Endothelial cell of umbilical vein (primary cell): ENCODE measurements at places on chromosomes 6 and 20.

DNA sequence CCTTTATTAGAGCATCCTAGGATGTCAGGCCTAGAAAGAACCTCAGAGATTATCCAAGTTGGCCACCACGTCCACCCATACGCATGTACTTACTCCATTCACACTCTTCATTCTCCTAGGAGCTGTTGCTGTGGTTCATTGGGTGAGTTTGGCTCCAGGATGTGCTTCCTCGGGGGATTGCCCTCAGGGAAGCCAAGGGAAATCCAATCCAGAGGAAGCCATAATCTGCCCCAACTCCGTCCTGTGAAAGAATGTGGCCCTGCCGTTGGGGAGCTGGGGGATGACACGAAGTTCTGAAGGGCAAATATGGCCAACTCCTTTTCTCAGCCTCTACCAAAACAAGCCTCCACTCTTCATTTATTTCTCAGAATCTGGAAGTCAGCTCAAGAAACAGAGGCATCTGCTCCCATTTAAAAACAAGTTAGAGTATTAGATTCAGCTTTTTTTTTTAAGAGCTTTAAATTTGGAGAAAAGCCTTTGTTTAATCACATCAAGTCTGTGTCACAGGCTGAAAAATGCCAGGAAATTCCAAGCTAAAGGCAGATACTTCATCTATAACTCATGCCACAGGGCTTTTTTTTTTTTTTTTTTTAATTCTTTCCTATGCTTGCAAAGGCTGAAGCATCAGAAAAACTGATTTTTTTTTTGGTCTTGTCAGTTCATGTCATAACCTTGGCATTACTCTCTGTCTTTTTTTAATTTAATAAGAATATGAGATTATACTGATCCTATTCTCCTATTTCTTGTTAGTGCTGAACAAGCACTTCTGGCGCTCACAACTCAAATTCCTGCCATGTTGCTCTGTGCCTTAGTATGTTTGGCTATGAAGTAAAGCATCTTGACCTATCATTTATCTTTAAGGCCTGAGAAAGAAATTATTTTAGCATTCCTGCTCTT lies 480.9 kb upstream of the MARCKS start:
- DNase-seq: peak; percentile 56

GRCh38 chr6:102525336-102525735 lies 1131.8 kb downstream of the GRIK2 start:
- no peak for DNase-seq

DNA sequence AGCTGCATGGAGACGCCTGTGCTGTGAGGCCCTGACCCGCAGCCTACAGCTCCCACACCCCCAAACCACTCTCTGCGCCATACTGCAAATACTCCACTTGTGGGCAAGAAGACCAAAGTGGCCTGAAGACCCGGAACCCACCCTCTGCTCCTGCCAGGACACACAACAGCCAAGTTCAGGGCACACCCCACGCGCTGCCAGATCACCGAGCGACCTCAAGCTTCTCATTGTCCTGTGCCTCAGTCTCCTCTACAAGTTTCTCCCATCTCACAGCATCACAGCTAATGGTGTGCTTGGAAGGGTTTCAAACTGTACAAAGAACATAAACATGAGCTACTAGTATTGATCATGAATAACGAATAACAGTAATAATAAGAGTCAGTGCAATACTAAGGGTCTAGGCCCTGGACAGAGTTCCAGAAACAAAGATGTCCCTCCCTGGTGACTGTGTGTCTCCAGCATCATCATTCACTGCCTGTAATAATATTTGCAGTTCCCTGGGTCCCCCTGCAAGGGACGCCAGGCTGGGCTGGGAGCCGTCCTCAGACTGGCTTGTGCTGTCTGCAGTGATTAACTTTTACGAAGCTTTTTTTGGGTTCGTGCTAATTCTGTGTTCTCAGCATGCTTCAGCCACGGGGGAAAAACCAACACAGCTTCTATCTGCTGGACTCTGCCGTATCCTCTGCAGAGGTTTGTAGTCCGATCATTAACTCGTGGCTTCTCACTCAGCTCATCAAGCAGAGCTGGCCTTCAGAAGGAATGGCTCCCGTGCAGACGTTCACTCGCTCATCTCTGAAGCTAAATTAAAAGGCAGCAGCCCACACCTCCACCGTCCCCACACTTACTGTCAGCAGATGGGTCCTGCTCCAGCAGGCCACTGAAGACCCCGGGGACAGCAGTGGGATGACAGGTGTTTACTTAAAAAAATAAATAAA lies 81.6 kb upstream of the MPC1 start:
- DNase-seq: no peak

DNA sequence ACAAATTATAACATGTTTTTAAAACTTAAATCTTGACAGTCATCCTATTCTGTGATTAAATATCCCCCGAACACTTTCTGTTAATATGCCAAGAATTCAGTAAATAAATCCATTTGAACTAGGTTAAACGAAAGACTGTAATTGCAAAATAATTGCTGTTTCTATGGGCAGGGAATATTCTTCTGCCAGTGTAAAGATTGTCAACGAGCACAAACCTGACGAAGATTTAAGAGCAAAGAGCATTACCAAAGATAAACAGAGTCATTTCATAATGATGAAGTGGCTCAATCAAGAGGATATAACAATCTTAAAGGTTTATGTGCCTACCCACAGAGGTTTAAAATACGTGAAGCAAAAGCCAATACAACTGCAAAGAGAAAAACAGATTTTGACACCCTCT lies 76.3 kb upstream of the ADGRG6 start:
- DNase-seq: no peak

- no peak for DNase-seq
Observed at GRCh38 chr20:32858189-32858588, 534 bp upstream of the EFCAB8 start.

- peak; percentile 58 for DNase-seq
Observed at GRCh38 chr20:47355489-47356219, 845 bp downstream of the ZMYND8 start.

DNA sequence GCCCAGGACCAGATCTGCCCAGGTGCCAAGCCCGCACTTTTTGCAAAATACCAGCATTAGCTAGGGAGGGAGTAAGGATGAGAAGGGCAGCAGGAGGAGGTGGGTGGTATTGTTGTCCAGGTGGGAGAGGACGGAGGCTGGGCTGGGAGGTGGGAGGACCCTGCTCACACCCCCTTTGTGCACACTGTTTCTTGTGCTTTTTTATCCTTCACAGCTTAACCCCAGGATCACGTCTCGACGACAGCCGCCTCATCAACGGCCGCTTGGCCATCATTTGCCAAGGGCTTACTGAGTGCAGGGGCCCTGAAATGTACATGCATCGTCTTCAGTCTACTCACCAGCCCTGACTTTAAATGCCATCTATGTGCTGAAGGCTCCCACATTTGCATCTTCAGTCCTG lies 12.1 kb upstream of the TGM2 start:
- DNase-seq: no peak

DNA sequence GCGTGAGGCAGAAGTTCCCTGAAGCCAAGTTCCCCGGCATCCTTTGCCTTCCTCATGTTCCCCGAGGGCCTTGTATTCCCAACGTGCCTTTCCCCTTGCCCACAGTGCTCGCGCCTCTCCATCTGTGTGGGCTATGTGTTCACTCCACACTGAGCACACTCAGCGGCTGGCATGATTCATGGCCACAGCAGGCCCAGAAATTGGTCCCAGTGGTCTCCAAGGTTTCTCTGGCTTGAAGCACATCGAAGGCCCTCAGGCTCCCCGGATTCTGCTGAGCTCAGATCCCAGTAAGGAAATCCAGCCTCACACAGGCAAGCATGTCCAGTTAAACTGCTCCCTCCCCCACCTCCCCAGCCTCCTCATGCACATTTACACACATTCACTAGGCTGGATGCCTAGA lies 123.6 kb downstream of the ISM1 start:
- DNase-seq: no peak

GRCh38 chr6:9172096-9172495 lies 736.8 kb upstream of the SLC35B3 start:
- no peak for DNase-seq

DNA sequence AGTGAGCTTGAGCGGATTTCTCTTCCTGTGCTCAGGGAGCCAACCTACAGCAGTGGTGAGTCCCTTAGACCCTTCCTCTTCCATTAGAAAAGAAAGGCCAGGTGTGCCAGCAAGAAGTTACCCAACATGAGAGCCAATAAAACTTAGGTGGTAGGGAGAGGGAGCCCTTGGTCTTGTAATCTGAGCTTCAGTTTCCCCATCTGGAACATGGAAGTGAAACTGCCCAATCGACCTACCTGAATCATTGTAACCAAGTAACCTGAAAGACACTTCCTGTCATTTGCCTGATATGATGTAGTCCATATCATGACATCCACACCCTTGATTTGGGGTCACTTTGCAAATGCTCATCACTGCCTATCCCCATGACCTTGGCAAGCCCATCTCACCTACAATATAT lies 66.4 kb downstream of the MDGA1 start:
- no peak for DNase-seq

- DNase-seq: no peak
Observed at GRCh38 chr6:159321267-159321666, 152.1 kb downstream of the FNDC1 start.

GRCh38 chr6:48626421-48626820 lies 515.4 kb upstream of the PTCHD4 start:
- no peak for DNase-seq

GRCh38 chr20:7180256-7181045 lies 413.0 kb downstream of the BMP2 start:
- DNase-seq: no peak

- DNase-seq: peak; percentile 19
Observed at GRCh38 chr6:44630125-44631028, 242.9 kb downstream of the CDC5L start.

- DNase-seq: no peak
Observed at GRCh38 chr6:26347699-26348098, 17.3 kb upstream of the BTN3A2 start.

DNA sequence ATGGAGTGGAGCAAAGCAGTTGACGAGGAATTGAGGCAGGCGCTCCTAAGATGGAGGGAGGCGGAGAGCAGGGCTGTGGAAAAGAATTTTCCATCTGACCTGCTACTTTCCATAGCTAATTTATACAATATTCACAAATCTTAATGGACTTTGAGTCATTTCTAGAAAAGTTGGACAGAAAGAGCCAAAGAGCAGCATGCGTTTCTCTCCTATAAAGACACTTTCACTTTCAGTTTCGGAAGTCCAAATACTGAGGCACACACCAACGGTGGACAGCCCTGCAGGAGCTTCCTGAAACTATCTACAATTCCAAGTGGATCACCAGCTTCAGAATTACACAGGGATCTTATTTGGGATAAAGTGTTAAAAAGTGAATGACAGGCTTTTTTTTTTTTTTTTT lies 43.5 kb downstream of the PANK2 start:
- DNase-seq: no peak

DNA sequence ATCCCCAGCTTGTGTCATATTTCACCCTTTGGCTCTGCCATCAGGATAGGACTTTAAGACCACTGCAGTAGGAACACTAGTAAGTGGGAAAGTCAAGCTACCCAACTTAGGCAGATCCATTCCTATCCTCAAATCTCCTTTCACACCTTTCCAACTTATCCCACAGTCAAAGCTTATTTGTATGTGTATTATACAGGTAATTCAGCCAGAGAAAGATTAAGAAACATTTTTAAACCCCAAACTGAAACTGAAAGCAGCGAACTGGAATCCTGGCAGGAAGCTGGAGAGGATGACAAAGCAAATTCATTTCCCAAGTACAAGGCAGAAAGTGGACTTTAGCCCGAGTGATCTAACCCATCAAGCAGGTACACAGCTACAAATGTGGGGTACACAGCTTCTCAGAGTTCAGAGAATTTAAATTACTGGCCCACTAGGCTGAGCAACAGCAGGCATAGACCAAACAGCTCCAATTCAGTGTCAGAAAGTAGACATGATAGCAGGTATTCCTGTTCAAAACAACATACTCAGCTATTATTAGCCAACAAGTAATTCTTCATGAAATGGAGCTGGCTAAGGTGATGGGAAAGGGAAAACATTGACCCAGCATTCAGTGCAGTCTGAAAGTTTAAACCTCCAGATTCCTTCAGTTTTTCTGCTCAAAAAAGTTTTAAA lies 39.1 kb downstream of the ILRUN start:
- DNase-seq: peak; percentile 92

DNA sequence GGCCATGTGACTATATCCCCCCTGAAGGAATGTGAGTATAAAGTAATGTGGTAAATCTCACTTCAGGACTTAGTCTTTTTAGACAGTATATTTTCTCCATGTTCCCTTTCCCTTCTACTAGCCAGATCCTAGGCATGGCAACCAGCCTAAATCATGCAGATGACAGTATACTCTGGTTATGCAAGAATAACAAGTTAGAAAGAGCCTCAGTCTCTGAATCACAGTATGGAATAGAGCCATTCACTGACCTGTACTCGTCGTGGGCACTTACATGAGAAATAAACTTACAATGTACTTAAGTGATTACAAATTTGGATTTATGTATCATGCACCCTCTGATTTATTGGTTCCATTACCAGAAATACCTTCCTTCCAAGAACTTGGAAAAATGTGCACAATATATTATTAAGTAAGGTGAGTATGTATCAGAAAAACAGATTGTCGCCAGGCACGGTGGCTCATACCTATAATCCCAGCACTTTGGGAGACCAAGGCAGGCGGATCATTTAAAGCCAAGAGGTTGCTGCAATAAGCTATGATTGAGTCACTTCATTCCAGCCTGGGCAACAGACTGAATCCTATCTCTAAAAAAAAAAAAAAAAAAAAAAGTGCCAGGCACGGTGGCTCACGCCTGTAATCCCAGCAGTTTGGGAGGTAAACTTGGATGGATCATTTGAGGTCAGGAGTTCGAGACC lies 25.1 kb upstream of the FAM8A1 start:
- no peak for DNase-seq

DNA sequence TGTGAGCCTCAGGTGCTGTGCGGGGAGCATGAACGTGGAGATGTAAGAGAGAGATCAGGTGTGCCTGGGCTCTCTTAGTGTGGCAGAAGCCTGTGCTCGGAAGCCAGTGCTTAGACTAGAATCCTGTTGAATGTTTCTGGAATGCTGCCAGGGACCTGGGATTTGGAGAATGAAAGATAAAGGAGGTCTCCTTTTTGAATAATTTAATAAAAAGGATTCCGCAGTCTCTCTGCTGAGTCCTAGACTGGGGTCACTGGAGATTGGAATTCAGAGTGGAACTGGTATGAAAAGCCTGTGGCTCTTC lies 18.8 kb upstream of the EFCAB8 start:
- DNase-seq: no peak

DNA sequence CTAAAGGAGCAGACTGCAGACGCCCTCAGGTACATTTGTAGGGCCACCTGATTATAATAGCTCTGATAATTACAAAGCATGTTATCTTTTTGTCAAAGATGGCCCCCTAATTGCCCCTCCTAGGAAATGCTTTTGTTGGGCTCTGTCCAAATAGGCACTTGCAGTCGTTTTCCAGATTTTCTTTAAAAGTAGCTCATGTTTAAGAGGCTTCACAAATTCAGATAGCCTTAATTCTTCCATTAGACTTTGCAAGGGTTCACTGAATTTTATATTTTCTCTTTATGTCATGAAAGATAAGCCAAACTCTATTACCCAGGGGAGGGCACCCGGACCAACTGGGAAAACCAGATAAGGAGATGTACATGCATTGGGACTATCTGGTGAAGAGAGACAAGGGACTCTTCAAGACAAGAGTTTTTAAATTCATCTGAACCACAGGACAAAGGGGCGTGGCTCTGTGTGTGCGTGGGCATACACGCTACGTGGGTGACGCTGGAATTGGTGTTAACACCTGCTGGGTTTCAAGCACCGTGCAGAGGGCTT lies 95.6 kb downstream of the TOX2 start:
- no peak for DNase-seq
